Dorsolateral prefrontal cortex (tissue), 122 donors: ENCODE measurements at places on chromosomes 1 and 21. TPM values are rescaled to one million over a fixed set of nuclear protein-coding genes. Genes with fewer than 3 reads are reported as not detected.

Gene CELA3B
- not detected for total RNA-seq

Gene NUF2
- total RNA-seq = 1.2 TPM

Gene IFNLR1
- 2.3 TPM for total RNA-seq

GRCh38 chr1:159200769-159201168 lies 3.9 kb upstream of the ACKR1 start:
- no peak for DNase-seq
